Naive thymus-derived CD8-positive, alpha-beta T cell (primary cell): ENCODE measurements at places on chromosomes 7 and 10. TPM values are rescaled to one million over a fixed set of nuclear protein-coding genes. Genes with fewer than 3 reads are reported as not detected.

SCRN1 gene
- 9.2 TPM for polyA plus RNA-seq

C10orf105 gene
- not detected for polyA plus RNA-seq

SH2B2 gene
- polyA plus RNA-seq, result not detected

NUDT13 gene
- 1.0 TPM for polyA plus RNA-seq

NOBOX gene
- not detected for polyA plus RNA-seq

LIPN gene
- not detected for polyA plus RNA-seq

HMX3 gene
- not detected for polyA plus RNA-seq

PRTFDC1 gene
- 1.7 TPM for polyA plus RNA-seq
